ENCODE measurements at places on chromosomes 5 and 9.

- DNase-seq = no peak
Observed at GRCh38 chr9:136645352-136645902, 17.3 kb upstream of the EGFL7 start.

DNA sequence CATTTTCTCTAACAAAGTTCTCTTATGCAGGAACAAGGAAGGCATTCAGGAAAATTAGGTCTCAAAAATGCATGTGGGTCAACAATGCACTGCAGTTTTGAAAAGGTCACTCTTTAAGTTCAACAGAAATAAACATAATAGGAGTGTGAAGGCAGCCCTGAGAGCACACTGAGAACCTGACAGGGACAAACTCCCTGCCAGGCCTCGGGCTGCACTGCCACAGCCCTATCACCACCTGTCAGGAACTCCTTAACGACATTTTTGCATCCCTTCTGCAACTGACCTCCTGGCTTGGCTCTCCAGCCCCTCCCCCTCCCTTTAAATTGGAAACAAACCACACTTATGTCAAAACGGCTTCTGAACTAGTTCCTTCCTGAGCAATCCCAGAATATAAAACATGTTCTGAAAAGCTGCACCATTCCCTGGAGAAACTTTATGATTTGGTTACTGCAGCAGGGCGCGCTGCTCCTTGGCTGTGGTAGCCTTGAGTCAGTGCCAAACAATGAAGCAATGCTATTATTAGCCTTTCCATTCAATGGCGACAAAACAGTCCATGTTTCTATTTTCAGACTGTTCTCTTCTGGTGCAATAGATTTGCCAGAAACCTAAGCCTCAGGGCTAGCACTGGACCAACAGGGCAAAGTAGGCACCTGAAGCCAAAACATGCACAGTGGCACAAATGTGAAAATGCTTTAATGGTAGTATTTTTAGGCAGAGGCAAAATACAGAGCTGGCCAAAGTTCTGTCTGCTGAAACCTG, 160.1 kb upstream of the ZNF608 start:
- DNase-seq = peak; percentile 60

DNA sequence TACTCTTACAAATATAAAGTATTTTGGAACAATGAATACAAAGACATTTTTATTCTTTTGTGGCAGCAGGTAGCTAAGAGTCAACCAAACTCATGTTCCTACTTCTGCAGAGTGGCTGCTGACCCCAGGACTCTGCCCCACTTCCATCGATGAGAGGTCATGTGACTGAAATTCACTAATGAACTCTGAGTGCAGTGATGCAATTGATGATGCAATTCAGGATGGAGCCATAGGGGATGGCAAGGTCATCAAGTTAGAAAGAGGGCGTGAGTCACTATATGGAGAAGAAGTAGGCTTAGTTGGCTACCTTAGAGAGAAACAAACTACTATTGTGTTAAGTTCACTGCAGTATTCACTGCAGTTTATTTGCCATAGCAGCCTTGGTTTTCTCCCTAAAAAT, 340.4 kb downstream of the CTNND2 start:
- no peak for DNase-seq

GRCh38 chr5:123124859-123125595, 36.0 kb downstream of the PRDM6 start:
- DNase-seq = no peak

- no peak for DNase-seq
Observed at GRCh38 chr5:36889264-36889663, 12.7 kb downstream of the NIPBL start.

DNA sequence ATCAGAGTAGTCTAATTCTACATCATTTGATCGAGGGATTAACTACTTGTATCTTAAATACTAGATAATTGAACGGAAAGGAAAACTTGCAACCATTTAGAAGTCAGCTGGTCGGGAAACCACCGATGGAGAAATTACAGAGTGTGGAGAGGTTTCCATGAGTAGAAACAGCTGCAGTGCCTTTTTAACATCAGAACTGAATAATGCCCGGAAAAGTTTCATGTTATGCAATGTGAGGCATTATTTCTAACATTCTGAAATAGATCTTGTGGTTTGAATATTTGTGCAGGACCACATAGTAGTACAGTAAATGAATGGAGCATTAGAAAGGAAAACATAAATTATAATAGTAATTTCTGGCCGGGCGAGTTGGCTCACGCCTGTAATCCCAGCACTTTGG, 88.1 kb upstream of the RNF180 start:
- no peak for DNase-seq

- no peak for DNase-seq
Observed at GRCh38 chr5:109034306-109034705, 286.6 kb downstream of the FER start.

DNA sequence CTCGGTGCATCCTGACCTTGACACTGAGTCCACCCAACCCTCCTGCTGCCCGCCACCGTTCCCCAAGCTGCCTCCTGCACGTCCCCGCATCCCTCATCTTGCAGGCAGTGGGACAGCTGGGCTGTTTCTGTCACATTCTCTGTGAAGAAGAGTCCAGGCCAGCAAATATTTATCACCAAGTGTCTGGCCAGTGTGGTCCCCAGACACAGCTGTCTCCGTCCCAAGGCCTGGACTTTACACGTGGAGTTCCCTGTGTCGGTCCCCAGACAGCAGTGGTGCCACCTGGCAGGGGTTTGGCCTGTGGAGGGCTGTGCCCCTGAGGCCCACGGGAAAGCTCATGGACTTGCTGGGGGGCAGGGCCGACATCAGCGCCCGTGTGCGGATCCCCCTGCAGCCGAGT, 9.2 kb upstream of the SLC12A7 start:
- DNase-seq = no peak

- no peak for DNase-seq
Observed at GRCh38 chr5:5364932-5365331, 57.5 kb upstream of the ICE1 start.

GRCh38 chr9:17876687-17877086, 297.8 kb downstream of the SH3GL2 start:
- DNase-seq = no peak

DNA sequence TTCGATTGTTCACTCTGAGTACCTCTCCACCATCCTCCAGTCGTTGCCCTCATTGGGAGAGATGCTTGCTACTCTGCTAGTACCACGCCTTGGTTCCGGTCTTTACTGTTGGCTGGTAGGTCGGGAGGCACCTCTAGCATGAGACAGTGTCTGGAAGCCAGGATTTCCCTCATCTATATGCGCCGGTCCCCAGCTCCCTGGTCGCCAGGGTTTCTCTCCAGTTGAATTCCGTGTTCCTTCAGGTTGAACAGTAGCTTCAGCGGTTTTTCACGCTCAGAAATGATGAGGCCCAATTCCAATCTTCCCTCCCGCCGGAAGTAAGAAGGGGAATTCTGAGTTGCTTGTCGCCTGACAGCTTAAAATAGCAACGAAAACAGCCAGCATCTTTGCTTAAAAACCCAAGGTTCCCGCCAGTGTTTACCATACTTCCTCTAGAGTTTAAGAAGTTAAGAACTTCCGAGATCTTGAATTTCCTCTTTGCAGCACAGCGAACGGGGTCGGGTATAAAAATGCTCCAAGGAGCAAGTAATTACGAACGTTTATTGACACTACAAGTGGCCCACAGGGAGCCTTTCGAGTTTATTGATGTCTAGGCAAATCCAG, 1.3 kb upstream of the ST8SIA4 start:
- peak; percentile 5 for DNase-seq

DNA sequence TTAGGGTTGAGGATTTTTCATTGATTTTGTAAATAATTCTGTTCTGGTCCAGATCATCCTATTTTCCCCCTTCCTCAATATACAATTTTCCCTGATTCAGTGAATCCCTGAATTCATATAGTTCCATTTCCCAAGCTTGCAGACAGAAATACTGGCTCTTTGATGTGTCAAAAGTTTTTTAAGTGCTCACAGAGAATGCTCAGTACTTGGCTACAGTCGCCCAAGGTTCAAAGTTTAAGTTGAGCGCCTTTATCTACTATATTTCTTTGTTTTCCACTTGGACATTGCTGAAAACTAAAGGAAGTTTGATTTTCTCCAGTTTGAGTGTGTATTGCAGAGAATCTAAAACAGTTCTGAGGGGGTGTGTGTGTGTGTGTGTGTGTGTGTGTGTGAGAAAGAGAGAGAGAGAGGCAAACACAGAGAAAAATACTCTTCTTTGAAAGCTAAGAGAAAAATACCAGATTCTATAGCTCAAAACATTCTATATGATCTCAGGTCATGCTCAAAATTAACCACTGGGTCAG, 136.2 kb upstream of the ACO1 start:
- DNase-seq = no peak

DNA sequence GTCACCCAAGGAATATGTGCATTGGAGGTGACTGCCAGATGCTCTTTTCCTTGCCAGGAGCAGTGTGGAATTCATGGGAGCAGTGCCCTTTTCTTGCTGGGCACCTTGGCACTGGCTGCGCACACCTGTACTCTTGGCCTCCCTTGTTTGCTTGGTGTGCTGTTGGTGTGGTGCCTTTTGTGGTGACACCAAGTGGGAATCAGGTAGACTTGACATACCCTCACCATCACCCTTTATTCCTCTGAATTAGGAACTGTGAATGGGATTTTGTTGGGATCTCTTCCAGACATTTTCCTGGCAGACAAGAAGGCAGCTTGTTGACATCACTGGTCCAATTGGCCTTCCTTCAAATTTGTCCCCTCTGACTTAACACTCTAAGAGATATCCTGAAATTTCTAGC, 82.3 kb downstream of the RAI14 start:
- no peak for DNase-seq

DNA sequence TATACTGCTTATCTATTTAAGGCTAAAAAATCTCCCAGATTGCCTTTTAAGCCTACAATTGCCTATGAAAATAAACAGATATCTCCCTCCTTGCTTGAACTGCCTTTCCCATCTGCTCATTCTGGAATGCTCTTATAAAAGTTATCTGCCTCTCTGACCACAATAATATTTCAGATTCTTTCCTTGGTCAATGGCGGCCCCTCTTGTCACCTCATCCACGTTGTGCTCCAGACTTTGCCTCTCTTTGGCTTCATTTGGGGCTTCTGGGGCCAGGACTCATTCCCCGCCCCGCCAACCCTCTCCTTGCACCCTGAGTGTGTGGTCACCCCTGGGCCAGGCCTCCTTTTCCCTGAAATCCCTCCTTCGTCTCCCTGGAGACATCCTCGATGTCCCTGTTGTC, 110.0 kb upstream of the RPS23 start:
- no peak for DNase-seq

DNA sequence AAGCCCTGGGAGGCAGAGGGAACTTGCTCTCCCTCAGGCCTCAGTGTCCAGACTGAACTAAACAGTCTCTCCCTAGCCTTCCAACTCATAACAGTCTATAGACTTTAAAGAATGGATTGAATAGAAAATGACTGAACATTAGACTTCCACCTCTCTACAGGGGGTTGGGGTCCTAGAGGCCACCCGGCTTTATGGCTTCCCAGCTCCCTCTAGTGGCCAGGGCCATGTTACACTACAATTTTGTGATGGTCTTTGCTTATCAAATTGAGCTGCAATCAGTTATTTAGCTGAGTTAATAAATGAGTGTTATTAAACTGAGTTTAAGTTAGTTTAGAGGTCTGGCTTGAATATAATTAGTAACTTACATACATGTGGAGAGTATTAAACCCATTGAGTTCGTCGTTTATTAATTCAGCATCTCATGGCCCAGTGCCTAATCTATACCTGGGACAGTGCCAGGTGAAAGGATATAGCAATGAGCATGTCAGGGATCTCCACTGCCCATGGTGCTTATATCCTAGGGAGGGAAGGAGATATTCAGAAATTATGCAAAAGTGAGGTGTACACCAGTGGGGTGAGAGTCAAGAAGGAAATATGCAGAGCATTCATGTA, 105.2 kb downstream of the SH3TC2 start:
- DNase-seq = peak; percentile 51

- DNase-seq = no peak
Observed at GRCh38 chr9:35277171-35277520, 115.3 kb downstream of the UNC13B start.

DNA sequence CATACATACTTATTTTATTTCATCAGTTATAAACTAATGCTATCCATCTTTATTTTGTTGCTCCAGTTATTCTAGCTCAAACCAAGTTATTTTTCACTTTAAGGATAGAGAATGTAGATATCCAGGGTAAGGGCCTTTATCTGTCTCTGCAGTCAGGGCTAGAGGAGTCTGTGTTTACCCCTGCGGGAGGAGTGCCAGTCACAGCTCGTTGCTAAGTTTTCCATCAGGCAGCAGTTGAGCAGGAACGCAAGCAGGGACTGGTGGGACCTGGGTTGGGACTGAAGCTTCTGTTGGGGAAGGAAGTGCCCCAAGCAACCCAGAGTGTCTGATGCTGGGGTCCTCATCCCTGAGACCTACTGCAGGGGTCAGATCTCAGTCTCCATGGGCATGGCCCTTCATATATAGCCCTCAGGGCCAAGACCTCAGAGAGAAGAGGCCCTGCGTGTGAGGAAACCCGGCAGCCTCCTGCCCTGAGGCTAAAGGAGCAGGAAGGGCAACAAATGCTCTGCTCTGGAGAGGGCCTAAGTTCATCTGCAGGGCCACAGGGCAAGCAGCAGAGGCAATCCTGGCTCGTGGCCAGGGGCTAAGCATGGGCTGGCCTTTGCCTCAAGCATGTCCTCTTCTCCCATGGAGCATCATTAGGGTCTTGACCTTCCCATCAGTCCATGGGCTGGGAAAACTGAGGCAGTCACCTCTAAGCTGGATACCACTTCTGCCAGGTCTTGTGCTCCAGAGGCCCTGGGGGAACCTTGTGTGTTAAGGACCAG, 6.6 kb downstream of the SLC22A4 start:
- DNase-seq = no peak

DNA sequence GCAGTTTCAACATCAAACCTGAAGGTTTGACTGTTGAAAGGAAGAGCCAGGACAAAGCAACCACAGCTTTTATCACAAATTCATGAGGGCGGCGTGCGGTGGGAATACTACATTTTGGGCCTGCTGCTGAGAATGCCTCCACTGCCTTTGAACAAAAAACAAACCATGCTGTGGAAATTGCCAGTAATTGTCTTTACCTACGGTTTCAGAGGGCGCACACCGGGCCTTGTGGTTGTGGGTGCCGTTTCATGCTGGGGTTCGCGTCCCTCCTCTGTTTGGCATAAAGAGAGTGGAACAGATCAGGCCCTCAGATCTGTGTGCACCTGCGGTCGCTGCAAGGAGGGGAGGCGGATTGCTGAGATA, 27.6 kb upstream of the TCF7 start:
- DNase-seq = no peak

GRCh38 chr5:33476992-33477391, 36.2 kb downstream of the TARS1 start:
- DNase-seq = no peak
